Aorta (tissue), 5 donors: ENCODE measurements at places on chromosomes 7 and 10.

- DNase-seq, result peak; percentile 79
Measured at GRCh38 chr7:149776289-149776688, 2.9 kb upstream of the ZNF467 start.

DNA sequence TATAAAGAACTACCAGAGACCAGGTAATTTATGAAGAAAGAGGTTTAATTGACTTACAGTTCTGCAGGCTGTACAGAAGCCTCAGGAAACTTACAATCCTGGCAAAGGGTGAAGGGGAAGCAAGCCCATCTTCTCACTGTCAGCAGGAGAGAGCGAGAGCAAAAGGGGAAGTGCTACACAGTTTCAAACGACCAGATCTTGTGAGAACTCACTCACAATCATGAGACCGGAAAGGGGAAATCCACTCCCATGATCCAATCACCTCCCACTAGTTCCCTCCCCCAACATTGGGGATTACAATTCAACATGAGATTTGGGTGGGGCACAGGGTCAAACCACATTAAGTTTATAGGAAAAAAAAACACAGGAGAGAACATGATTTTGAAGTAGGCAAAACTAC lies 222.1 kb upstream of the SHH start:
- DNase-seq, result no peak

- no peak for DNase-seq
Measured at GRCh38 chr7:39898867-39899266, 51.2 kb upstream of the CDK13 start.

- no peak for DNase-seq
Measured at GRCh38 chr10:115136616-115137015, 43.5 kb downstream of the ATRNL1 start.

- DNase-seq, result no peak
Measured at GRCh38 chr7:13198727-13199126, 511.3 kb downstream of the ARL4A start.

GRCh38 chr10:113382691-113383090 lies 170.2 kb upstream of the HABP2 start:
- DNase-seq, result no peak

GRCh38 chr10:103192089-103192450 lies 1.0 kb downstream of the NT5C2 start:
- no peak for DNase-seq

DNA sequence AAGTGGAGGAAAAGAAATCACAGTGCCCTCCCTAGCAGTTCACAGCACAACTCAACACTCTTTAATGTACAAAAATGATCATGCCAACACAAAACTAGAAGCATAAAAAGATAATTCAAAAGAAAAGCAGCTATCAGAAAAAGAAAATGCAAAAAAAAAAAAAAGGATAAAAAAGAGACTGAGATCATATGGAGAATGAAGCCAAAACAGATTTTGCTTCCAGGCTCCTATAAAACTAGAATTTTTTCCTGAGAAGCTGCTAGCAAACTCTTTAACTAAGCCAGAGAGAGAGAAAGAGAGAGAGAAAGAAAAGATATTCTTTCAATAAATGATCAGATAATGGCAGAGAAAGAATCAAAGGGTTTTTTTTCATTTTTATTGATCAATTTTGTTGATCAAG lies 288.0 kb upstream of the ANKRD30A start:
- DNase-seq, result no peak

- DNase-seq, result no peak
Measured at GRCh38 chr7:152975076-152975475, 215.5 kb downstream of the ACTR3B start.

DNA sequence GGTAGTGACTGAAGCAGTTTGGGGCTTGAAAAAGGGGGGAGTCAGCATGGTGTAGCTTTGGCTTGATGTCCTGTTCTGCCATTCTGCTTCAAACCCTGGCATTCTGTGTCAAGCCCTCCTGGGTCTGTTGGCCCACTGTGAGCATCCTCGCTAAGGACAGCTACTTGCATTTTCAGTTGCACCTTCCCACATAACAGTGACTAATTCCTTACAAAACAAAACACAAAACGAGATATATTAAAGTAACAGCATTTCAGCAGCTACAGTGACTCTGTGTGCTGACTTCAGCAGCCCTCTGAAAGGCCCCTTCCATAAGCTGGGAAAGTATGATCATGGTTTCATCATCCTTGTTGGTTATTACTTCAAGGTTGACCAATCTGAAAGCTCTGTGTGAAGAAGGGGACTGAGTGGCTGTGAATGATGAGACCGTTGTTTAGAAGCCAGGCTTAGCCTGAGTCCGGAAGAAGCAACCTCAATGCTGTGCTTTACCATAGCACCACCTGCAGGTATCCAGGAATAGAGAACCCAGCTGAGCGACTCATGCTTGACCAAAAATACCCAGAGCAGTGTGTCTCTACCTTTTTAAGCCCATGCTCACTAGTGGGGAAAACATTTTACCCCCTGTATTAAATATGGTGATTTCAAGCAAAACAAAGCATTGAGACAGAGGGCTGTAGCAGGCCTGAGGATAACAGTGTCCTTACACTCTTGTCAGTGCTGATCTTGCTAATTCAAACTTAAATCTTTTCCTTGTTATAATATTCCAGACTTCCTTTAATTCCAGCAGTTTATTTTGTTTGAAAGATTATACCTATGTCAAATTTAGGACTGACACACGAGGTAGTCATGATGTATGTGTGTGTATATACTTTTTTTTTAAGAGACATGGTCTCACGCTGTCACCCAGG lies 42.6 kb upstream of the CC2D2B start:
- DNase-seq, result no peak

- DNase-seq, result no peak
Measured at GRCh38 chr10:71704816-71705215, 14.8 kb downstream of the C10orf105 start.

GRCh38 chr7:127532151-127532550 lies 53.2 kb downstream of the GCC1 start:
- no peak for DNase-seq

DNA sequence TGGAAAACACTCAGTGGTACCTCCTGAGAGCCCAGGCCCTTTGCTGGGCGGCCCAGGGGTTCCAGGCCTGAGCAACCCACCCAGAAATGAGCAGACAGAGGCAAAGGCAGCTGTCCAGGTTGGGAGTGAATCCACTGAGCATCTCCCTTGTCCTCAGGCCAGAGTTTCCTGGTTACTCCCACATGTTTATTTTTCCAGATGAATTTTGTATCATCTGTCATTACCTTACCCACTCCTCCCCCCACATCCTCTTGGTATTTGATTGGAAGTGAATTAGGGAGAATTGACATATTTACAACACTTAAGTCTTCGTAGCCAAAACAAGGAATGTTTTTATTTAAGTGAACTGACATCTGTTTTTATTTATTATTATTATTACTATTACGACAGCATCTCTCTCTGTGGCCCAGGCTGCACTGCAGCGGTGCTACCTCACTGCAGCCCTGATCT lies 13.2 kb upstream of the LMBR1 start:
- DNase-seq, result no peak

GRCh38 chr7:66880053-66880452 lies 41.0 kb upstream of the TMEM248 start:
- no peak for DNase-seq

DNA sequence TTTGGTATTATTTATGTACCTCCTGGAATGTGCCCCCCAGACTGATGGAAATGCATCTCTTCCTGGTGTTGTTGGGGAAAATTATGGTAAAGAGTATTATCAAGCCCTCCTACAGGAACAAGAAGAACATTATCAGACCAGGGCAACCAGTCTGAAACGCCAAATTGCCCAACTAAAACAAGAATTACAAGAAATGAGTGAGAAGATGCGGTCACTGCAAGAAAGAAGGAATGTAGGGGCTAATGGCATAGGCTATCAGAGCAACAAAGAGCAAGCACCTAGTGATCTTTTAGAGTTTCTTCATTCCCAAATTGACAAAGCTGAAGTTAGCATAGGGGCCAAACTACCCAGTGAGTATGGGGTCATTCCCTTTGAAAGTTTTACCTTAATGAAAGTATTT lies 17.0 kb downstream of the CSGALNACT2 start:
- no peak for DNase-seq

- no peak for DNase-seq
Measured at GRCh38 chr10:71742301-71743088, 22.9 kb upstream of the C10orf105 start.

- peak; percentile 65 for DNase-seq
Measured at GRCh38 chr10:124997771-124998623, 56.1 kb downstream of the ZRANB1 start.

GRCh38 chr7:44145479-44145968 lies 4.4 kb upstream of the MYL7 start:
- no peak for DNase-seq

DNA sequence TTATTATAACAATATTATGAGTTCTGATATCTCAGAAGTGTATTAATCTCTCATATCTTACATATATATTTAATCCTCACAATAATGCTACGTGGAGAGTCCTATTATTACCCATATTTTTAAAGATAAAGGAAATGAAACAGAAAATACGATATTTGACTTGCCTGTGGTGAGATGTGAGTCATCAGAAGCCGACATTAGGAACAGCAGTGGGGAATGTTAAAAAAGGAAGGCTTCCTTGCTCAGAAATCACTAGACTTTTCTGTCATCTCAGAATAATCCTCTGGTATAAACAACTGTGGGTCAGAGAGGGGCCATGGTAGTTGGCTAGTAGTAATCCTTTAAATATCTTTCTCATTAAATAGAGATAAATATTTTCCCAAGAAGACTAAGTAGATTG lies 402.3 kb upstream of the PCDH15 start:
- no peak for DNase-seq
